ENCODE measurements at places on chromosomes 2 and 18.

GRCh38 chr2:189124175-189124574, 55.4 kb downstream of the COL5A2 start:
- DNase-seq = no peak

DNA sequence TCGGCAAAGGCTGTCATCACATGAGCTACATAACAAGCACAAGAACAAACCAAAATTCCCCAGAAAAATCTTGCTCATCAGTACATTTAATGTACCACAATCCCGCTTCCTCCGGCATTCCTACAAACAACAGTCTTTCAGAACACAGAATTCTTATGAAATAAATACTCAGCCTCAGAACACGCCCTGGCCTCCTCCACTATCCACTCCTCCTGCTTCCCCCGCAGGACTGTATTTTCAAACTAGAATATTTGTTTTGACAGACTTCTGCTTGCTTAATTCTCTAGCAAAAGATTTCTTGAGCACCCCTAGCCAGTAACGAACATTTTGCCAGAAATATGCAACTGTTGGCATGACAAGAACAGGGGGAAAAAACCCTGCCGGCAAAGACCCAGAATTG, 131.2 kb downstream of the THADA start:
- no peak for DNase-seq

- DNase-seq = peak; percentile 7
These were observed 1323.2 kb upstream of the DDX18 start for GRCh38 chr2:116491292-116491691.

GRCh38 chr2:59339121-59339836, 1098.2 kb upstream of the FANCL start:
- DNase-seq = no peak

GRCh38 chr2:218216674-218217359, at the start of gene ARPC2:
Gene ARPC2, plus strand, starts transcription at chr2:218217189. Its CDS starts 282 bp downstream, at chr2:218217471.
- peak; percentile 91 for DNase-seq

- no peak for DNase-seq
These were observed 20.0 kb downstream of the EMX1 start for GRCh38 chr2:72937356-72937669.

GRCh38 chr2:227728035-227728434, at the start of gene SCYGR7:
Gene SCYGR7, plus strand, starts transcription at chr2:227728335. Its CDS starts 0 bp downstream, at chr2:227728335.
- DNase-seq = no peak

DNA sequence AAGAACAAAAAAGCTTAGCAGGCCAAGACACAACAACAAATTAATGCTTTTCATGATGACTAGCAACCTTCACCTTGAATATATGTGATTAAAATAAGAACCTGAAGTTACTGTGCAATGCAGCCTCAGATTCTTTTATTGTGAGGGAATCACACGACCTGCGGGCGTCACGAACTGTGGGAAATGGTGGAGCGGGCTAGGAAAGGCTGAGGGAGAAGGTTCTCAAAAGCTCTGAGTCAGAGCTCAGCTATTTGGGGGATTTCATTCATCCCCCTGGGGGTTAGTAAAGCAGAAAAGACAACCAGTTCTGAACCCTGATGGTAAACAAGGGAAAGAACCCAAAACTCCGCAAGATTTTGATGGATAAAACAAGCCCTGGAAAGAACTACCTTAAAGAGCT, 89.3 kb upstream of the NCKAP5 start:
- peak; percentile 71 for DNase-seq

GRCh38 chr2:97718051-97718882, 4.9 kb downstream of the ZAP70 start:
- no peak for DNase-seq

DNA sequence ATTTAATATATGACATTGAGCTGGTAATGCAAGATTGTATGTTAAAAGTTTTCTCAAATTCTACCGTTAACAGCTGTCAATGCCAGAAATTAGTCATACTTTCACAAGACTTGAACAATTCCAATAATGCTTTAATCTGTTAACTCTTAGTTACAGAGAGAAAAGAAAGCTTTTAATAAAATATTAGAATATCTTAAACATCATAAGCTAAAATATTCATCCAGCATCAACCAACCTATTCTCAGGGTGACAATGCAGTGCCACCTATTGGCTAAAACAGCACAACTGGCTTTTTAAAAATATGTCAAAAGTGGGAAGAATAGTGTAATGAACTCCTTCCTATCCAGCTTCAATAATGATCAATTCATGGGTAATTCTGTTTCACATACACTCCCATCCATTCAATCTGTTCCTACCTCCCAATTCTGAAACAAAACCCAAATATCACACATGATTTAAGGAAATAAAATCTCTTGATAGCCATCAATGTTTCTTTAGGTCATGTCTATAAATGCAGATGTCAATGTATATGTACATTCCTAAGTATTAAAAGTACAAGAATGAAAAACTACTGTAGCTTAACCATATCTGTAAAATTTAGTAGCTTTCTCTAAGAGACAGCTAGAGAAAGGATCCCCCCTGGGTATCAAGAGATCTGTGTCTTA, 79.8 kb upstream of the CCDC141 start:
- no peak for DNase-seq

DNA sequence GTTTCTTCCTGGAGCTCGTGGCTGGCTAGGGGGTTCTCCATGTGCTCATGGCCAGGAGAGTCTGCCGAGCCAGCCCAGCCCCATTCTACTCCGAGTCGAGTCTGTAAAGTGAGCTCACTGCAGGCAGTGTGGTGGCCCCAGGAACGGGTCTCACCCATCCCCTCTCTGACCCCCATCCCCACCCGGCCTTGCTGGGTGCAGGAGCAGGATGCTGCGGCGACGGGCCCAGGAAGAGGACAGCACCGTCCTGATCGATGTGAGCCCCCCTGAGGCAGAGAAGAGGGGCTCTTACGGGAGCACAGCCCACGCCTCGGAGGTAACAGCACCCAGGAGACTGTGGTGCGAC, 1.4 kb downstream of the ANO7 start:
- DNase-seq = no peak

- DNase-seq = no peak
These were observed 19.6 kb upstream of the YPEL5 start for GRCh38 chr2:30127016-30127893.

DNA sequence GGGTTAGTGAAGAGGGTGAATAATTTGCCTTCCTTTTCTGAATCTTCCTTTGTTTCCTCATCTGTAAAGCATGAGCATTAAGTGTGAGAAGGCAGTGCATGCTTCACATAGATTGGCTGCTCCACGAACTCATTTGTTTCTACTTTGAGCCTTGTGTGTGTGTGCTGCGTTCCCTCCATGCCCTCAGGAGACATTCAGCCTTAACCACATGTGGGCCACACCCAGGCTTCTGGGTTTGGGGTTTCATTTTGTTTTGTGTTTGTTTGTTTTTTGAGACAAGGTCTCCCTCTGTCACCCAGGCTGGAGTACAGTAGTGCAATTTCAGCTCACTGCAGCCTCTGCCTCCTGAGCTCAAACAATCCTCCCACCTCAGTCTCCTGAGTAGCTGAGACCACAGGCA, 843.3 kb downstream of the GALR1 start:
- no peak for DNase-seq

DNA sequence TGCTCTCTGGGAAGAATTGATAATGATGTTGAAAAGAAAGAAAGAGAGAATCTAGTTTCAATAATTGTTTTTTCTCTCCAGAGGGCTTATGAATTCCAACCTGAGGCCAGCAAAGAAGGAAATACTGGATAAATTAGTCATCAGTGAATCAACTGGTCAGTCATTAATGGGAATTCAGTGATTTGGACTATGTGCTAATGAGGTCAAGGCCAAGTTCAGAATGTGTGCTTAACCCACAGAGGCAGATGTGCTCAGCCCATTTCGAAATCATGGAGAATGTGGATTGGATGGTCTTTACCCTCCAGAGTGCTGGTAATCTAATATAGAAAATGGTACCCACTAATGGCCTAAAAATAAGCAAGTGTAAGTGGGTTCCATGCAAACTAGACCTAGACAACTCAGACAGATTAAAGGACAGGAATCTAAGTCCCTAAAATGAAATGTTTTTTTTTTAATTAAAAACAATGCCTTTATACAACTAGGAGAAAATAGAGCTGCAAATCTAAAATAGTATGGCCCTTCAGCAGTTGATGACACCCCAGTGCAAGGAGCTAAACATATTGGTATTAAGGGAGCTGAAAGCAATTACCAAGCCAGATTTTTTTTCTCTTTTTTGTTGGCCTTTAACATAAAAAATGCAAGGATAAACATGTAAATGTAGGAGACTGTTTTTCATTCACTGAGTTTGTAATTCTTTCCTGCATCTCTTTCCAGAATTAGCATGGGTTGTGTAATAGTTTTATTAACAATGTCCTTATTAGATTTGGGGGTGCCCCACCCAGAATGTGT, 296.9 kb downstream of the SATB2 start:
- peak; percentile 5 for DNase-seq

DNA sequence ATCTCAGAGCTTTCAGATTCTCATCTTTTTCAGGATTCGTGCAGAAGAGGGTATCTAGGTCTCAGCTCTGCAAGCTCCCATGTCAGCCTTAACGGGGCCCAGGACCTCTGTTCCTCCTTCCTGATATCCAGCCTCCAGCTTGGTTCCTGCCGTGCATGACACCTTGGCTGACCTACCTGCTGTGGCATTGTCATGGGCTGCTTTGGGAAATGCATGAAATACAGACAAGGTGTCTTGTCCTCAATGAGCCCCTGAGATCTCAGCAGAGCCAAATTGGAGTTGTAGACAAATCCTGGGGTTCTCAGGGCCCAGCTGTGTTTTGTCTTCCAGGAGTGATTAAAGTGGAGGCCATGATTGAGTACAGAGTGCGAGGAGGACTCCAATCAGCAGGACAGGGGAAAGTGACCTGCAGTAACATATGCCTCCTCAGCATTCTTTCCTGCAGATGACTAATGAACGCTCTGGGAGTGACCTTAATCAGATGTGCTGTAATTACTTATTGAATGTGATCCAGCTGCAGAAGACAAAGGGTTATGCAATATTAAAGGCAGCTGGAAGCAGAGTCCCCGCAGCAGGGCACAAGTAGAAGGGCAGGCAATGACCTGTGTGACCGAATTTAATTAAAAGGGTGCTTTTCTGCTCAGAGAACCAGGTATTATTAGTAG, 141.1 kb downstream of the CCBE1 start:
- no peak for DNase-seq

DNA sequence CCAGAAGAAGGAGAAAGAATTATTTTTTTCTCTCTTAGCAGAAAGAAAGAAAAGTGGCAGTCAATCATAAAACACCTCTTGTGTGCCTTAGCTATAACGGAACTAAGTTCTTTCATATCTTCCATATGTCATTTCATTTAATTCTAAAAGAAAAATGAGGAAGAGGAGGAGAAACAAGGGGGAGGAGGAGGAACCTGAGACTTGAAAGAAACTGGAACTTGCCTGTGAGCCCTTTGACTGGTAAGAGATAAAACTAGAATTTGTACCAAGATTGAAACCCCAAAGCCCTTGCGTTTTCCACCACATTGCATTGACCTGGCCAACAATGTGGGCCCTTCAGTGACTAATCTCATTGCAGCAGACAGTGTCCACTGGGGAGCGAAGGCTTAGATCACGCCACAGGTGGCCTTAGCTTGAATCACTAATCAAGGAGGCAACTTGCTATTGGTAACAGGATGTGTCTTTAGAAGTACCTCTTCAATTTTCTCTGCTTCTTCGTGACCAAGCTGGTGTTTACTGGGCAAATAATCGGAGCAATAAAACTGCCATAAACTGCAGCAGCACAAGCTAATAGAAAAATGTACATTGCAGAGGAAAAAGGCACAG, 307.9 kb downstream of the CLIP4 start:
- no peak for DNase-seq

- no peak for DNase-seq
These were observed 585.9 kb downstream of the ZEB2 start for GRCh38 chr2:143933946-143934569.

- no peak for DNase-seq
These were observed 58.3 kb downstream of the MRPL33 start for GRCh38 chr2:27829791-27830190.

DNA sequence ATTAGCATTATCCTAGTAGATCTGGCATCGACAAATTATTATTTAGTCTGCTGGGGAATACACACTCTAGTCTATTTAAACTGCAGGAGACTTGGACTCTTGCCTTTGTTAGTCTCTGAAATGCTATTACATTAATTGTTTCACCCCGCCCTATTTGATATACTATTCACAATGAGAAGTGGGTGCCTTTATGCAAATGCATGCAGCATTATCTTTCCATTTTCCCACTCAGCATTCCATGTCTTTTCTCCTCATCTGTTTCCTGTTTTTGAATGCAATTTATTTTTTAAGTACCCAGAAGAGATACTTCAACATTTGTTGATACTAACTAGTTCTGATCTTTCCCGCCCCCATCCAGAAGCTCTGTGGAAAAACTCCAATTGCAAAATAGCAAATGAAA, 395.3 kb upstream of the NXPH2 start:
- no peak for DNase-seq

- DNase-seq = no peak
These were observed 50.5 kb upstream of the ALPP start for GRCh38 chr2:232328032-232328422.

GRCh38 chr2:211453311-211453887, 897.0 kb downstream of the CPS1 start:
- no peak for DNase-seq

DNA sequence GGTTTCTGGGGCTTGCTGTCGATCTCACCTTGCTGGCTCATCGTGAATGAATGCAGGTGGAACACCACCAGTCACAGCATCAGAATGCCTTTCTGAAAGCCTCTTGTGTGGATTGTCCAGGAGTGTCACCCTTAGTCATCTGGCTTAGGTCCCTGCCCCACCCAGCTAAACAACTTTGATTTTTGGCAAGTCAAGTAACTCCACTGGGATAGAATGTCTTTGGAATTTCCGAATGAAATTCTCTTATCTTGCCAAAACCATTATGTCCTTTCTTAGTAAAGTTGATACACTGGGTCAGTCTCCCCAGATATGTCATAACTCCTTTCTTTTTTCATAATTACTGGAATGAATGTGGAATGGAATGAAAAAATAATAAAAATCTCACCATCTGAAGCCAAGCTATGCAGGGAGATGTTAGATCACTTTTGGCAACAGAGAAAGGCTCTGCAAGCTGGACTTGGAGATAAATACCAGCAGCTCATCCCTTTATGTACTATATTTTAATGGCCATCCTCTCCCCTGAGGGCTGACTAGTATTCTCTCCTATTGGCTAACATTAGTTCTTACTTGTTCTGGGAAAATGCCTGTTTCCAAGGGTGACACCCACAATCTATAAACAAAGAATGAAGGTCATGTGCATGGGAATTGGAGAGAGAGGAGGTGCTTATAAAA, 35.4 kb downstream of the INSIG2 start:
- peak; percentile 53 for DNase-seq

DNA sequence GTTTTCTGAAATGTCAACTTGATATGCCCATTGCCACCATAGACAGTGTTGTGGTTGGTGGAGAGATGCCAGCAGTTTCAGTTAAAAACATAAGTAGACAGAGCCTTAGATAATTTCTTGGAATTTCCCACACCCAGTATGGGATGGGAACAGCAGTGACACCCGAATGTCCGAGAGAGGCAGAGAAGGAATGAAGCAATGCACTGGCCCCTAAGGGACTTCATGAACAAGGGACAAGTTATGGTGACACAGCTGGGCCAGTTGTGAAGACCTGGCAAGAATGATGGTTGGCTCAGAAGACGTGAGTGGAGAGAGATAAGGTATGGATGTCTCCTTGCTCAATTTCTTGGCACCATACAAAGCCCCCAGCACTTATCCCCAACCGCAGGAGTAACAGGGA, 165.2 kb upstream of the APCDD1 start:
- DNase-seq = no peak

GRCh38 chr2:151891566-151892194, 63.5 kb upstream of the ARL5A start:
- DNase-seq = no peak

GRCh38 chr18:78673516-78674321, 305.9 kb upstream of the SALL3 start:
- no peak for DNase-seq

GRCh38 chr2:176702131-176702530, 432.9 kb downstream of the MTX2 start:
- DNase-seq = no peak

- DNase-seq = no peak
These were observed 335.3 kb upstream of the SMIM21 start for GRCh38 chr18:75762758-75763157.

Data from T1000 (cell line).